Activated T-cell treated with anti-CD3 and anti-CD28 coated beads, Interleukin-2, amount 50 U/mL, for 72 hours (primary cell): ENCODE measurements at places on chromosomes 7 and 10.

DNA sequence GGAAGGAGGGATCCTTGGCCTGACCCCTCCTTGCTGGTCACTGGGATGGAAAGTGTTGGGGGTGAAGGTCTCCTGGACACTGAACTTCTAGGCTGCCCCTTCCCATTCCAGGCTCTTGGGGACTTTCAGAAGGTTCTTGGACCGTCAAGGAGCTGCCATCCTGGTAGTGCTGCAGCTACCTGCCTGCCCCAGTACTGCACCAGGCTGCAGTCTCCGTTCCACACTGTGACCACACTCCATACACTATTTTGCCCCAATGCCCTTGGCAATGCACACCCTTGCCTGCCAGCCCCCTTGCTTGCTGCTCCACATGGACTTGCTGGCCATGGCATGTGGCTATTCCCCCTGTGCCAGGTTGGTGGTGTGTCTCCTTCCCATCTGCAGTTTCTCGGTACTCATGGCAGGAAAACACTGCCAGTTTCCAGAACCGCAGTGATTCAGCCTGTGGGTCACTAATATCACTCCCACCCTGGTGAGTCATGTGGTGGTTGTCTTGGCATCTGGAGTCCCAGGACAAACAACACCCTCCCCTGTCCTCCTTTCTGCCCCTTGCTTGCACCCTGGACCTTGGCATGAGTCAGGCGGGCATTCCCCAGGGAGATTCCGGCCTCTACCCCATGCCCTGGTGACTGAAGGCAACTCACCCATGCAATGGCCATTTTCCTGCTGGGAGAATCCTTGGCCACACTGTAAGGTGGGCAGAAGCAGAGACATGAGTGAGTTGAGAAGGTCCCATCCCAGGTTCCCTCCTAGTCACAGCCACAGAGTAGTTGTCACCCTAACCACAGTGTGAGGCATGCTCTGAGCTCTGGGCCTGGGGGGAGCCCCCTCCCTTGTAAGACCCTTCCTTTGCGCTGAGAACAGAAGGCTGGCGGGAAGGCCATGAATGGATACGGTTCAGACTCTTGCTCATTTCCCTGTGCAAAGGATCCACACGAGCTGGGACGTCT is 32.8 kb downstream of the GOLGA7B start:
- no peak for DNase-seq

DNA sequence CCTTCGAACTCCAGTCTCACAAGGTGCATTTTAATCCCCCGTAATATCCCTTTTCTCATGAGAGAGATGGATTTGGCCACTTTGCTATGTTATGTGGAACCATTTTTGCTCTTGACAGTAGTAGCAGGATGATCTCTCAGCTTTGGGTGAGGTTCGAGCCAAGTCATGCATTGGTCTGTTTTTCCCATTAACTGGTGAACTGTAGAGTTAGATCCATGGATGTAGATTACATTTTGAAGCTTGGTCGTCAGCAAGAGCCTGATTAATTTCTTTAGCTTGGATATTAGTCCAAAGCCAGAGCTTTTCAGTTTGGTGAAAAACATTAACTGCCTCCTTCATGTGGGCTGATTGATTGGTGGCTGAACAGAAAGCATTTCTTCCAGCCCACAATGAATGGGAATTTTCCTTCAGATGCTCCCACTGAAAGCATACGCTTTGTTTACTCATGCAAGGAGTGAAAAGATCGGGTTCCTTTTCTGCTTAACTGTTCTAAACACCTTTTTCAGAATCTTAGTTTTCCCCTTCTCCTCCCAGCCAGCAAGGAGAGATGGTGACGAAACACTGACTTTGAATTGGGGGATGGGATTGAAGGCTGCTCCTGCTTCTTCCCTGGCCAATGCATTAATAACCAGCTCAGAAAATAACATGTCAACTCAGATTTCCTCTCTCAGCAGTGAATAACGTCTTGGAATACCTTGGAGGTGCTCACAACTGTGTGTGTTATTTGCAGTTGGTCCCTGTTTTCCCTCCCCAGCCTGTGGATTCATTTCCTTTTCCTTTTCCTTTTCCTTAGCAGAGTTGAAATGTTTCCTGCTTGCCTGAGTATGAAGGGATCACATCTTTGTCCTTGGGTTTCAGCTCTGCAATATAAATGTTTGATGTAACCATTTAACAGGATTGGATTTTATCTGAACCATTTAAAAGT is 351.8 kb upstream of the FZD8 start:
- no peak for DNase-seq

DNA sequence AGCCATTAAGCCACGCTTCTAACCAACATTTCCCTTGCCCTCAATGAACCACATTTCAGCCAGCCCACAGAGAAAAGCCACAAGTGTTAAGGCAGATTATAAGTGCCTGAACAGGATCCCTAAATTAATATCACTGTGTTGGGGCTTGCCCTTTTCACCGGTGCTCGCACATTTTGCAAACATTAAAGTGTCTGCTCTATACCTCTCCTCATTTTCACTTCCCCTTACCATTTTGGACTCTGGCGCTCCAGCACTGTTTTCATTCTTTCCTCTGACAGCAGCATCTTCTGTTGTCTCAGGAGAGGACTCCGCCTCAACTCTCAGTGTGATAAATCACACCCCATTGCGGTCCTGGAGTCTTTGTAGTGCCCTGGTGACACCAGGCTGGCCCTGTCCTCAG is 274.2 kb downstream of the BAMBI start:
- DNase-seq: no peak

- DNase-seq: no peak
These were observed 36.6 kb downstream of the ABI1 start for GRCh38 chr10:26824015-26824690.

DNA sequence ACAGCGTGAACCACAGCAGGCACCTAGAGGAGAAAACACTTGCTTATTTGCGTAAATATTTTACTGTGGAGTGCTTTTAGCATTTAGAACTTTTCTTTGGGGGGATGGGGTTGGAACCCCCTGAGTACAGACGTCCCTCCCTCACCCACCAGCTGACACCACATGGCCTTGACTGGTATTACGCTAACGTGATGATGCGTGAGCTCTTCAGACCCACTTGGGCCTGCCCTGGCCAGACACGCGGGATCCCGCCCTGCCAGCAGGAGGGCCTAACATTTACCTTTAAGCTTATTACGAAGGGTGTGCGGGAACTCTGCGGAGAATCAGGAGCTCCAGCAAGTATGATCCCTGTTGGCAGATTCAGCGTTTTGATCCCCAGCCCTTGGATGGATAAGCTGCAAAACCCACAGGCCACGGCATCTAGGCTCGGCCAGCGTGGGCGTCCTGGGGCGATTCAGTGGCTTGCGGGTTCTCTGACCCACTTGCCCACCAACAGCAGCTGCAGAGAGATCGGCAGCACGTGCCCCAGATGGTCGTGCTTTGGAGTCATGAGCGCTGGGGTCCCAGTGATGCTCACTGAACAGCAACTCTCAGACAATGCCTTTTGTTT is 545.5 kb upstream of the FOXK1 start:
- no peak for DNase-seq
